ENCODE measurements at places on chromosomes 2 and 18. TPM values are rescaled to one million over a fixed set of nuclear protein-coding genes. Genes with fewer than 3 reads are reported as not detected.

GRCh38 chr2:23709311-23709710, 217.6 kb downstream of the ATAD2B start:
- no peak overlapping the region for H3K4me3 ChIP-seq
- H3K27ac ChIP-seq = no peak overlapping the region
- no peaks in the 10 kb centered on the region for H3K27me3 ChIP-seq
- H3K4me1 ChIP-seq = peaks cover 7% of the 10 kb centered on the region

GRCh38 chr2:160014227-160014626, 48.2 kb downstream of the PLA2R1 start:
- H3K36me3 ChIP-seq = no peaks in the 10 kb centered on the region
- H3K27me3 ChIP-seq = peaks cover 19% of the 10 kb centered on the region
- H3K27ac ChIP-seq = no peak overlapping the region
- DNase-seq = no peak
- H3K4me3 ChIP-seq = no peak overlapping the region

- H3K4me1 ChIP-seq = peaks cover 10% of the 10 kb centered on the region
- no peaks in the 10 kb centered on the region for H3K27me3 ChIP-seq
- H3K27ac ChIP-seq = no peak overlapping the region
- DNase-seq = no peak
- peaks cover 12% of the 10 kb centered on the region for H3K36me3 ChIP-seq
- H3K4me3 ChIP-seq = no peak overlapping the region
Observed at GRCh38 chr18:35671966-35672603, 90.5 kb downstream of the GALNT1 start.

Gene CTAGE1
- not detected for total RNA-seq

Gene HRH4
- total RNA-seq = not detected

All from natural killer cell treated with Interleukin-12 subunit alpha and Interleukin-12 subunit beta and Interleukin-15 and Interleukin-18, amount 100 ng/mL, for 72 hours (primary cell).